Stimulated activated naive CD8-positive, alpha-beta T cell treated with anti-CD3 and anti-CD28 coated beads, Interleukin-15, Interleukin-2, amounts not matched to agents 100 U/mL and 50 U/mL, for 24 hours (primary cell): ENCODE measurements at places on chromosomes 3 and 15.

- DNase-seq = no peak
Observed at GRCh38 chr3:62686503-62687294, 188.5 kb downstream of the CADPS start.

- no peak for DNase-seq
Observed at GRCh38 chr3:31661286-31661685, 128.6 kb downstream of the STT3B start.

DNA sequence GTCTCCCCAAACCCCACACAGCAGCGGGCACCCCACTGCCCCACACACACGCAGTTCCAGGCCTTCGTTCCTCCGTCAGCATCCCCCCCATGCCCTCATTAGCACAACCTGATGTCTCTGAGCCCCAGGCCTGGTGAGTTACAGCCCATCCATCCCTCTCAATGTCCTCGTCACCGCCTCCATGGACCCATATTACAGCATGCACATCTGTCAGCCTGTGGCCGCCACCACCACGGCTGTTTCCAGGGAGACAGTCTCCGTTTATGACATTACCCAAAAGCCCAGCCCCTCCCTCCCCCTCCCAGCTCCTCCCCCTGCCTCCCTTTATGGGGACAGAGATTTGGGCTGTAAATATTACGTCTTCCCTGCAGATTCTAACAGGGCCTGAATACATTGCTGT is 143.1 kb upstream of the LINGO1 start:
- no peak for DNase-seq

GRCh38 chr3:25503898-25504301 is 75.8 kb downstream of the RARB start:
- DNase-seq = no peak

DNA sequence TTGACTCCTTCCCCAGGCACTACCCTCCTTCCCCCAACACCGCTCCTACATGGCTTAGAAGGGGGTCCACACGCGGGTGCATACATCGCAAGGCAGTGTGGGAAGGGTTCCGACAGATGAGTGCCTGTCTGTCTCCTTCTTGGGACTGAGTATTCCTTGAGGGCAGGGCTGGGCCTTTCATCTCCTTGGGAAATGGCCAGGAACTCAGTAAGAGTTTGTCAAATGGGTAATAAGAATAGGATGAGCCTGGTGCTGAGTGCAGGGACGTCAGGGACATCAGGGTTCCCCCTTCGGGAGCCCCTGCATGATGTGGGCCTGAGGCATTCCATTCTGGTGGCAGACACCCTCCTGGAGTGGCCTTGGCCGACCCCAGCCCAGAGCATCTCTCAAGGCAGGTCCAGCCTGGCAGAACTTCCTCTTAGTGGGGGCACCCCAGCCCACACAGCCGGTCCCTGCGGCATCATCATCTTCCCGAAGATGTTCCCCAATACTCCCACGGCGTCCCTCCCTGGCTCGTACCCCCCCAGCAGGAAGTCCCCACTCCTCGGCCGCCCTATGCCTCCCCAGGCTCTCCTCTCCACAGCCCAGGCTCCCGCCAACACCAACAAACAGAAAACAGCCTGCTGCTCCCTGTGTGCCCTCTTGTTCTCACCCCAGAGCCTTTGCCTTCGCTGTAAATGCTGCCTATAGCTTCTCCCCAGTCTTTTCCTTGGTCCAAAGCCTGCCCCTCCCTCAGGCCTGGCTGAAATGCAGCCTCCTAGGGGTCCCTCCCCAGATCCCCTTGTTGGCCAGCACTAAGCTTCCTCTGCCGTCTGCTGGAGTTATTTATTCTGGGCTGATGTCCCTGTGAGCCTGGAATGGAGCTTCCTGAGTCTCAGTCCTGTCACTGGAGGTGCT is 67.5 kb upstream of the LCTL start:
- no peak for DNase-seq

- DNase-seq = no peak
Observed at GRCh38 chr15:87741350-87741749, 515.2 kb downstream of the NTRK3 start.
